ENCODE measurements at places on chromosomes 7 and 10.

GRCh38 chr10:60870803-60871202, 73.2 kb downstream of the RHOBTB1 start:
- DNase-seq = no peak

DNA sequence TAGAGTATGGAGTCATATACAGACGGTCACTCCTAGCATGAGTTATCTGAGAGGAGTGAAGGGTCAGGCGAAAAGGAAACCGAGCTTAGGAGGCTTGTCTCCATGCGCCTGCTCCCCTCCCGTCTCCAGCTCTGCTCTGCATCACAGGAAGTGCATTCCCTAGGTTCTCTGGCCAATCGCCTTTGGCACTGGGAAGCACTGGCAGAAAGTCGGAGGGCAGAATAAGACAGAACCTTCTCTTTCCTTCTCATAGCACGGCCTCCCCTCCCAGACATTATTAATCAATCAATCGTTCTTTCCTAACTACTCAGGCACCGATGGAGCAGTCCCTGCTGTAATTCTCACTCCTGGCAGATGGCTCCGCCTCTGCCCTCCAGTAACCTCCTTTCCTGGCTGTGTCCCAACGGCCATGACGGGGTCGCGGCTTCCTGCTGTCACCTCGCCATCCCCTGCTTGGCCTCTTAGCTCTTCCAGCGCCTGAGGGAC, 177.1 kb downstream of the FRMD4A start:
- no peak for DNase-seq

DNA sequence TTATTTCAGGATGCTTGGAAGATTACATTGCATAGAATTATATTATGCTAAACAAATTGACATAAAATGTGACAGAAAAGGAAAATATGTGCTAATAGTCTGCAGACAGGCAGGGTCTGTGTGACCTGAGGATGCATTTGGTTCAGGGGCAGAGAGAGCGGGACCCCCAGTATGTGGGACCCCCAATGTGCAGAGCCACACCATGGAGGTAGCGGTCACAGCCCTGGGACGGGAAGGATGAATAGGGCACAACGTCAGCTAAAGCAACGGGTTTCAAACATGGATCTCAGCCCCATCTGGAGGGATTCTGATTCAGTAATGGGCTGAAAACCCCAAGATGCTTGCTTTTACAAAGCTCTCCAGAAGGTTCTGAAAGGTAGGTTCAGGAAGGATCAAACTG, 251.8 kb upstream of the ADARB2 start:
- DNase-seq = no peak

GRCh38 chr7:27000496-27000895, 95.3 kb downstream of the HOXA1 start:
- DNase-seq = no peak

DNA sequence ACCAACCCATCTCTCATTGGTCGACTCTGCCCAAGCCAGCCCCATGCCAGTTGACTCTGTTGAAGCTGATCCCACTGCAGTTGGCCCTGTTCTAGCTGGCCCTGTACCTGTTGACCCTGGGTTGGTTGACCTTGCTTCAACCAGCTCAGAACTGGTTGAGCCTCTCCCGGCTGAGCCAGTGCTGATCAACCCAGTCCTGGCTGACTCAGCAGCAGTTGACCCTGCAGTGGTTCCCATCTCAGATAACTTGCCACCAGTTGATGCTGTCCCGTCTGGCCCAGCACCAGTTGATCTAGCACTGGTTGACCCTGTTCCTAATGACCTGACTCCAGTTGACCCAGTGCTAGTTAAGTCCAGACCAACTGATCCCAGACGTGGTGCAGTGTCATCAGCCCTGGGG, 7.4 kb downstream of the PPRC1 start:
- no peak for DNase-seq

- no peak for DNase-seq
Measured at GRCh38 chr7:121275204-121275603, 53.6 kb upstream of the WNT16 start.

GRCh38 chr10:89426230-89426868, 12.0 kb downstream of the IFIT5 start:
- DNase-seq = no peak

- no peak for DNase-seq
Measured at GRCh38 chr10:49074836-49075682, 40.3 kb downstream of the VSTM4 start.

- no peak for DNase-seq
Measured at GRCh38 chr10:96082748-96083147, 39.4 kb downstream of the CCNJ start.

DNA sequence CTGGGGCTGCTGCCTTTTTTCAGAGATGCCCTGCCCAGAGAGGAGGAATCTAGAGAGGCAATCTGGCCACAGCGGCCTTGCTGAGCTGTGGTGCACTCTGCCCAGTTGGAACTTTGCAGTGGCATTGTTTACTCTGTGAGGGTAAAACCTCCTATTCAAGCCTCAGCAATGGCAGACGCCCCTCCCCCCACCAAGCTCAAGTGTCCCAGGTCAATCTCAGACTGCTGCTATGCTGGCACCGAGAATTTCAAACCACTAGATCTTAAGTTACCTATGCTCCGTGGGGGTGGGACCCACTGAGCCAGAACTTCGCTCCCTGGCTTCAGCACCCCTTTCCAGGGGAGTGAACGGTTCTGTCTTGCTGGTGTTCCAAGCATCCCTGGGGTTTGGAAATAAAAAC, 77.2 kb downstream of the EXOC4 start:
- no peak for DNase-seq

DNA sequence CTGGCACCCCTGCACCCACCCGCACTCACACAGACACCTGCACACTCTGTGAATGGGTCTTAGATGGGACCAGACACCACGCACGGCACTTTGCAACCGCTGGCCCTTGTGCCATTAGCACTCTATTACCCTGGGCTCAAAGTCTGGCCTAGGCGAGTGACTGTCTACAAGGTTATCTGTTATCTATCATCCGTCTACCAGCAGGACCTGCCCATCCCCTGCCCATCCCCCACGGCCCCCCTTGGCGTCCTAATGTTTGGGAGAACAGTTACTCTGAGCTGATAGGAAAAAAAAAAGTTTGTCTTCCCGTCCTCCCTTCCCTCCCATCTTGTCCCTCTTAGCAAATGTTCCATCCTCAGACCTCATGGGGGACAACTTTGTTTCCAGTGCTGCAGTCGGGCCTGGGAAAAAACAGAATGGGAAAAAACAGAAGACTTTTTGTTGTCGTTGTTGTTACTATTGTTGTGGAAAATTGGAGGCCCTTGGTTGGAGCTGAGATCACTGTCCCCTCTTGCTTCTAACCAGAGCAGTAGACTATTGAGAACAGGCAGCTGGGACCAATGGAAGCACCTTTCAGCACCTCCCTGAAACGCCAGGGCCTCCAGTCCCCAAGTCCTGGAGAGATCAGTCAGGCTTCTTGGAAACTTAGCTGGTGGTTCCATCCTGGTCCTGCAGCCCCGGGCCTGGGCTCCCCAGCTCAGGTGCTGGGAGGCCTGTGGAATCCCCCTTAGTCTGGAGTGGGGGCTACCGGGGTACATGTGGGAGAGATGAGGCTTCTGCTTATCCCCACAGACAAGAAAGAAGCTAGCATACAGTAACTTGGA, 12.2 kb downstream of the UNCX start:
- no peak for DNase-seq

- no peak for DNase-seq
Measured at GRCh38 chr7:128691227-128691626, 19.1 kb downstream of the GARIN1A start.

DNA sequence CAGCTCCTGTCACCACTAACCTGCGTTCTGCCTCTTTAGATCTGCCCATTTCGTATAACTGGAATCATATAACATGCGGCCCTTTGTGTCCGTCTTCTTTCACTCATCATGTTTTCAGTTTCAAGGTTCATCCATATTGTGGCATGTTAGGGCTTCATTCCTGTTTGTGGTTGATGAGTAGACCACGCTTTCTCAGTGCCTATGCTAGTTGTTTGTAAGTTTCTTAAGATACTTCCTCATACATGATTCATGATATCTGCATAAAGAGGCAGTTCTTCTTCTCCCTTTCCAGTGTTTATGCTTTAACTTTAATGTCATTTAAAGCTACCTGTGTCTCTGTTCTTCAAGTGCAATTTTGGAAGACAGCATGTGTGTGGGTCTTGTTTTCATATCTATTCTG, 79.5 kb upstream of the FAM20C start:
- DNase-seq = no peak

DNA sequence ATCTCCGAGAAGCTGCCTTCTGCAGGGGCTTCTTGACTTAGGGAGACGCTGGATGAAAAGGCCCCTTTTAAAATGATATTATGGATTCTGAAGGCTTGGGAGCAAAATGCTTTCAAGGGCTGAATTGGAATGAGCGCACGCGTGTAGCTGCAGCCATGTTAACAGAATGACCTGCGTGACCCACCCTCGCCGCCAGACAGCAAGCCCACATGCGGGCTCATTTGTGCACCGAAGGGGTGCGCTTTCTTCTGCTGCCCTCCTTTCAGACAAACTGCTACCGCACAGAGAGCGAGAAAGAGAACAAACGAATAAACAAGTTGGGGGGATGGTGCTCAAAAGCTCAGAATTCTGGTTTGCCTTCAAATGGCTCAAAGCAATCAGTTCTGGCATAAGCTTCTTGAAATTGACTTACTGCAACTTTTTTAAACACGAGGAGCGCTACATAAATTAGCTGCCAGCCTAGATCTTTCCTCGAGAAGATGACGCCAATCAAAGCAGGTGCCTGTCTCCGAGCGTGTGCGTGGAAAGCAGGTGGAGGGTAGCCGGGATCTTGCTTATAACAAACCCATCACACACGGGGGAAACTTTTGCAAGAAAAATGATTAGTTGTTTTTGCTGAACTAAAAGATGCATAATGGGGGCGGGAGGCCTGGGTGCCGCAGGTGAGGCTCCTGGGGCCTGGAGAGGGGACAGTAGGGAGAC, 268.4 kb downstream of the MAD1L1 start:
- DNase-seq = no peak

DNA sequence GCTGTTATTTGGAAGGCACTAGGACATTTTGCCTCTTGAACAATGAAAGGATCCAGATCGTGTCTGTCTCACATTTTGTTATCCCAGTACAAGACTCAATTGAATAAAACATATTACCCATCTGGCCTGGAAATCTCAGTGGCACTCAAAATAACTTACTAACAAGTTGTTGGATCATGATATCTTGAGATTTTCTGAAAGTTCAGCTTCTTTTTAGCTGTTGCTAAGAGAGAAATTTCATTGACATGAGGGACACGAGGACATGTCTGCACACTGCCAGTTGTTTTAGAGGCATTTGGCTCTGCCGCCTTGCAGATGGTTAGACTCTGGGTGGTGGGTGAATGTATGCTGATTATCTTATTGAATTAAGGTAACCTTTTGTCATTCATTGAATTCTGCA, 41.0 kb downstream of the KAT6B start:
- no peak for DNase-seq

- DNase-seq = no peak
Measured at GRCh38 chr10:31630861-31631567, 297.6 kb downstream of the ARHGAP12 start.

DNA sequence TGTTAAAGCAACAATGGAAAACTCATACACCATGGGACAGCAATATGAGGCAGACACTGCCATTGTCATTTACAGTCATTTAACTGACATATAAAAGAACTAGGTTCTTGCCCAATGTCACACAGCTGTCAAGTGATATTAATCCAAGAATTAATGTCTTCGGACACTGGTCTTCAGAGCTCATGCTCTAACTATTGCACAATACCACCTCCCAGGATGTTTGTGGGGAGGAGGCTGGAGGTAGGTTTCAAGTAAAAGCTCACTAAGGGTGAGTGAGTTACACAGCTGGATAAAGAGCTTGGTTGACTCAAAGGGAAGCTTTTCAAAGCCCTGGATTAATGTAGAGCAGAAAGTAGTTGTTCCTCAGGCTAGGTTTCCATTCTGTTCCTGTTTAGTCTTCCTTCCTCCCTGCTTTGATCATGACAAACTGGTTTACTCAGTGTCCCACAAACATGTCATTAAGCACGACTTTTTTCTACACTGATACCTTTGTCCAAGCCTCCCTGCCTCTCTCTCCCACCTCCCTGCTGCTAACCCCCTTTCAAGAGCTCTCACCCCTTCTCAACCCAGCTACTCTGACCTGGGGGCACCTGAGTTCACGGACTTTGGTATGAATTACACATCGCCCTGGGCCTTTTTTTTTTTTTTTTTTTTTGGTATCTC, 987 bp upstream of the EXOC6 start:
- DNase-seq = no peak

DNA sequence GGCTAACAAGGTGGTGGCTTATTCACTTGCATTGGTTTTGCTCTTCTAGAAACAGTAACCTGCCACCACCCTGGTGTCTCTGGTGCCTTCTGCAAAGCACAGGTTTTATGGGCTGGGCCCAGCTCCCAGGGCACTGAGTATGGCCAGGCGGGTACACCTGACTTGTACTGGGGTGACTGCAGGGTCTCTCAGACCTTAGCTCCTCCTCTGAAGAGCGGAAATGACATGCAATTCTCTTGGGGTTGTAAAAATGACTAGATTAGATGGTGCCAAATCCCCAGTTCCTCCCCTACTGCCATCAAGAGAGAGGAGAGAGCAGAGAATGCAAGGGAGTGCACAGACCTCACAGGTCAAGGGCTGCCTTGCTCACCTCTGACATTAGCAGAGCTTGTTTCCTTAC, 14.7 kb downstream of the ESYT2 start:
- DNase-seq = no peak

DNA sequence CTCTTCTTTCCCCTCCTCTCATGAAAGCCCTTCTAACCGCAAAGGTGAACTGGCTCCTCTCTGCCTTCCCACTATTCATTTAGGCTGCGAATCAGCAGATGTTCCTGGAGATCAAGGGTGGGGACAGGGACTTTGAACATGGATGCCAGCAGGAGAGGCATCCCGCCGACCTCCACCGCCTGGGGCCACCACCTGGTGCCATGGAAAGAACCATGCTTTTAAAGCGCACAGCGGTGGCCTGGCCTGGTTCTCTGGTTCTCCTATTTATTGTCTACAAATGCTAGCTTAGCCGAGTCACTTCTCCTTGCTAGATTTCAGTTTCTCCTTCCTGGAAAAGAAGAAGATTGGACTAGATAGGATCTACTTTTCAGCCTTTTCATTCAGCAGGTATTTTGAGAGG, 43.2 kb upstream of the KCNMA1 start:
- DNase-seq = no peak

DNA sequence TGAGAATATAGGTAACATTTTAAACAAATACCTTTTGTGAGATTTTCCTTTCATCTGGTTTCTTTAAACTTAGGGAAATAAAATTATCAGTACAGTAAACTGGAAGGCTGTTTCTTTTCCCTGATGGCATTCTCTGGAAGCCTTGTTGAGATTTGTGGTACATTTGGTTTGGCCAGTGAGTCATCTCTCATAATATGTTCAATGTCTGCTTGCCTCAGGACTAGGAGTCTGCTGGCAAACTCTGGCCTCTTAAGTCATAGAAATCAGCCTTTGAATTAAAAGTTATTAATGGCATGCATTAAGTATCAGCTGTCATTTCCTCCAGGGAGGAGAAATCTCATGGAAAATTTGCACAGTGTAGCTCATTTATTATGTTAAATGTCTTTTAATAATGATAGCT, 316.6 kb upstream of the KIAA1217 start:
- DNase-seq = no peak

DNA sequence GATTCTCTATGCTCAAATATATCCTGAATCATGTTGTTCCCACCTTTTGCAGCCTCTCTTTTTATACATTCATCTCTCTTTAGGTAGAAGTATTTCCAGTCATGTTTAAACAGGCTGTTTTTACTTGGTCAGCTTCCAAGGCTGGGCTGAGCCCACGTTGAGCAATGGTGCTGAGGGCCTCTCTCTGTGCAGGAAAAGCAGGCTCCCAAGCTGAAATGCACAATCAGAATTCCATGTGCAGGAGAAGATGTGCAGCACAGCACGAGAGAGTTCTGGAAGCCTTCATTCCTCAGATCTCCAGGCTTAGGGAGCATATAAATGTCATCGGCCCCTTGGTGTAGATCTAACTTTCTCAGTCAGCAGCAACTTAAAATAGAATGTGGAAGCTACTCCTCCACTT, 588.5 kb downstream of the TNS3 start:
- DNase-seq = no peak
